ENCODE measurements at places on chromosomes 1 and 21. TPM values are rescaled to one million over a fixed set of nuclear protein-coding genes. Genes with fewer than 3 reads are reported as not detected.

DNA sequence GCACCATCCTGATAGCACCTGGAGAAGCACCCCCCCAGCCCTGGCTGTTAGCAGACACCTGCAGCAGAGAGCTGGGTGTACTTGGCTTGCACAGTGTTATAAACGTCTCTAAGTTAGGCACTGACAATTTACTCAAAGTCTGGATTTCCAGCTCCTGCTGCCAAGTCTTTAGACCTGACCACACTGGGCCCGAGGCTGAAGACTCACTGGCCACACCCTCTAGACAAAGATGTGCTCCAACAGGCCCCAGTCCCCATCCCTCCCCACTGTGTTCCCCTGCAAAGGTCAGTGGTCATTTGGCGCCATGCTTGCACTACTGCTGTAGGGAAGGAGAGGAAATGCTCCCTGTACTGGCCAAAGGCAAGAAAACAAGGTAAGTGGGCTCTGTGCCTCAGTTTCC, 31.1 kb downstream of the PADI6 start:
- DNase-seq: no peak

The PHLDA3 gene
- 91.8 TPM for total RNA-seq

- no peak for DNase-seq
Observed at GRCh38 chr1:147216124-147216523, 9.0 kb downstream of the FMO5 start.

The SH2D5 gene
- total RNA-seq: 26.9 TPM

- no peak for DNase-seq
Observed at GRCh38 chr1:22575532-22576149, 12.4 kb downstream of the EPHA8 start.

DNA sequence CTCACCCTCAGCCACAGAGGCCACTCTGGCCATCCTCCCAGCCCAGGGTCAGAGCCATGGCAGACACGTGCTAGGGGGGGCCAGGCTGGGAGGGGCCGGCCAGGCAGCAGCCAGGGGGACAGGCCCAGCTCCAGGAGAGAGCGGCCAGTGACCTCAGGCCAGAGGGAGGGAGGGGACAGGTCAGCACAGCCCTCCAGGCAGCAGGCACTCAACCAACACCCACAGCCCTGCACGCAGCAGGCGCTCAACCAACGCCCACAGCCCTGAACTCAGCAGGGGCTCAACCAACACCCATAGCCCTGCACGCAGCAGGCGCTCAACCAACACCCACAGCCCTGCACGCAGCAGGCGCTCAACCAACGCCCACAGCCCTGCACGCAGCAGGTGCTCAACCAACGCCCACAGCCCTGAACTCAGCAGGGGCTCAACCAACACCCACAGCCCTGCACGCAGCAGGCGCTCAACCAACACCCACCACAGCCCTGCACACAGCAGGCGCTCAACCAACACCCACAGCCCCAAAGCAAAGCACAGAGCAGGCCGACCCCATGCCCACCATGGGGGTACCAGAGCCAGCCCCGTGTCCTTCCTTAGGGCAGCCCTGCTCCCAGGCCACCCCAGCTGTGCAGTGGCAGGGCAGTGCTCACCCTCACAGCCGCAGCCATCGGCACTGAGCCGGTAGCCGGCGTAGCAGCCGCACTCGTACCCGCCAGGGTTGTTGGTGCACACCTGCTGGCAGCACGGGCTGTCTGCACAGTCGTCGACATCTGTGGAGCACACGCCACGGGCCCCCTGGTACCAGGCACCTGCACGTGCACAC, 55.9 kb downstream of the ARHGEF16 start:
- no peak for DNase-seq

GRCh38 chr1:27374362-27375086, at the start of gene FCN3:
Gene FCN3, minus strand, starts transcription at chr1:27374824. Its CDS starts 6 bp downstream, at chr1:27374818.
- DNase-seq: no peak

GRCh38 chr1:227899141-227899819, 48.5 kb downstream of the WNT9A start:
- no peak for DNase-seq

DNA sequence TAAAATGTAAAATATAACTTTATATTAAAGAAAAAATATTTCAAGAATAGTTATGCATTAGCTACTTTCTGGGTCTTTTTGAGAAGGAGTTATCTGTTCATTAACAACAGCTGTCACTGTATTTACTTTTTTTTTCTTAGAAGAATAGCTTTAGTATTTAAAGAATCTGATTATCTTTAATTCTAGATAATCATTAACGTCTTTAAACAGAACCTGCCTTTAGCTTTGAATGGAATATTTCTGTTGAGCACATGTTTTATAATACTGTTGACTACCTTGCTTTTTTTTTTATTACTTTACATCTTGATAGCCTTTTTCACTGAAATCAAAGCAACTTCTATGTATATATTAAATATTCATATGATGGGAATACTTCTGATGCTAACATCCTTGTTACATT, 132.0 kb downstream of the CLEC20A start:
- DNase-seq: no peak

DNA sequence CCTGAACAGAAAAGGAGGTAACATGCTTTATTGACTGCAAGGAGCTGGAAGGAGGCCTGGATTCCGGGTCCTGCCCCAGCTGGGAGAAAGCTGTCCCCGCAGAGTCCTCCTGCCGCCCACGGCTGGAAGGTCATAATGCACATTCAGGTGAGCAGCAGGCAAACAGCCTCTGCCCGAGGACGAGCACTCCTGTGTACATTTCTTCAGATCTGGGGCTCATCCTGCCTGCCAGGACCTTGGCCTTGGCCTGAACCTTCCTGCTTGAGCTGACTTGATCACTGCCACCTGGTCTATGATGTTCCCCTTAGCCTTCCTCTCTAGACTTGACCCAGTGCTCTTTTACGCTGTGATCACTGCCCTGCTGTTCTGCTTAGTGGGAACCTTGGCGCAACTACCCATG, 17.9 kb upstream of the ZNF436 start:
- no peak for DNase-seq

DNA sequence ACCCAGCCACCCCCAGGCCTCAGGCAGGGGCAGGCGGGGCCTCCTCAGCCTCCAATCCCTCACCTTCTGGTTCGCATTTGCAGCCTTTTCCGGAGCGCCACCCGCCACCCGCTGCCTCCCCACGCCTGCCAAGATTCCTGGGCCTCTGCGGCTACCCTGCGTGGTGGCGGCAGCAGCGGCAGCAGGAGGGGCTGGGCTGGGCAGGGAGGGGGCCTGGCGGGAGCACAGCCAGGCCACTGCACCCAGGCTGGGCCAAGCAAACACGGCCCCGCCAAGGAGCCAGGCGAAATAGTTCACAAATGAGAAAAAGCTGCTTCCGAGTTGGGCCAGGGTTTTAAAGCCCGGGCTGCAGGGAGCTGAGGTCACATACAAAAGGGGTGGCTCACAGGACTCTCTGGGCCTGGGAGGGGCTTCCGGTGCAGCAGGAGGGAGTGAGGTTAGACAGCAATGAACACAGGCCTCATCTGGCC, 9.8 kb downstream of the COL8A2 start:
- DNase-seq: peak; percentile 75

The DMBX1 gene
- total RNA-seq: not detected

DNA sequence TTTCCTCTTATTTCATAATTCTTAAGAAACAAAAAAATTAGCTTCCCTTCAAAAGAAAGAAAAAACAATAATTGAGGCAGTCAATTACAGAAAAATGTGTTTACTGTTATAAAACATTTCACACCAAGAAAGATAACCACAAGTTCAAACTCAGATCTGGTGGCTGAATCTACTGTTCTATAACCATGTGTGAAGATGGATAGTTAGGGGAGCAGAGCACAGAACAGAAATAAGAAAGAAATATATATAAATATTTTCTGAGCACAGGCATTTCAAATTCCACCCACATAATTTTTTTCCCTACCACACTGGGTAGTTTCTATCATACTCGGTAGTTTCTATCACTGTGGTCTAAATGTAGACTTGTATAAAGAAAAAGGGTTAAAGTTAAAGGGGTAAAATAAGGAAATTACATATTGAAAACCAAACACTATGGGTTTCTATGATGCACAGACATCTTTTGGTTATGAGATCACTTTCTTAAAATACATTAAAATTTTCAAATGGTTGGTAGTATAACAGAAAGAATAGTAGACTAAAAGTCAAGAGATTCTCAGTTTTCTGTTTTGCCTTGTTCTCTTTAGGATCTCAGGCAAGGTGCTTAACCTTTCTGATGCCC, 10.8 kb downstream of the LYST start:
- DNase-seq: no peak

GRCh38 chr1:76835203-76835602, 32.1 kb upstream of the ST6GALNAC5 start:
- DNase-seq: peak; percentile 41

DNA sequence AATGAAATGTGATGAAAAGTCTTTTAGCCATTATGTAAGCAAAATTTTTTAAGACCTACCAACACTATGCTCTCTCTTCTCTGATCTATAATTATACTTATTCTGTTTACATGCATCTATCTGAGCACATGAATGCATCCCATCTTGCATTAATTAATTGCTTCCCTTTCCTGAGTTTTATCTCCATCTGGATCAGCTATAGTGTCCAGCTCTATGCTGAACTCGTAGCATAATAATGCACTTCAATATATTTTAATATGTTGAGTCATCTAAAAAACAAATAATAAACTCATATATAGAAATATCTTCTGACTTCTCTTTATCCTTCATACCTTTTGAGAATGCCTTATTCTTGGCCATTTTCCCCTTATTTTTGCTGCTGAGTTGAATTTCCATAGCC, 1097.8 kb downstream of the TTLL7 start:
- no peak for DNase-seq

Measured in HT1080 (cell line).